ENCODE measurements at places on chromosomes 5 and 9. TPM values are rescaled to one million over a fixed set of nuclear protein-coding genes. Genes with fewer than 3 reads are reported as not detected.

- peaks cover 4% of the 10 kb centered on the region for H3K4me1 ChIP-seq
- DNase-seq: no peak
- H3K27me3 ChIP-seq: no peaks in the 10 kb centered on the region
Observed at GRCh38 chr5:666816-667498, 26.2 kb downstream of the TPPP start.

Gene FUT7
- total RNA-seq: not detected

Gene PCDHB10
- not detected for total RNA-seq

Gene GRXCR2
- not detected for total RNA-seq

Gene CMBL
- 121 TPM for total RNA-seq

DNA sequence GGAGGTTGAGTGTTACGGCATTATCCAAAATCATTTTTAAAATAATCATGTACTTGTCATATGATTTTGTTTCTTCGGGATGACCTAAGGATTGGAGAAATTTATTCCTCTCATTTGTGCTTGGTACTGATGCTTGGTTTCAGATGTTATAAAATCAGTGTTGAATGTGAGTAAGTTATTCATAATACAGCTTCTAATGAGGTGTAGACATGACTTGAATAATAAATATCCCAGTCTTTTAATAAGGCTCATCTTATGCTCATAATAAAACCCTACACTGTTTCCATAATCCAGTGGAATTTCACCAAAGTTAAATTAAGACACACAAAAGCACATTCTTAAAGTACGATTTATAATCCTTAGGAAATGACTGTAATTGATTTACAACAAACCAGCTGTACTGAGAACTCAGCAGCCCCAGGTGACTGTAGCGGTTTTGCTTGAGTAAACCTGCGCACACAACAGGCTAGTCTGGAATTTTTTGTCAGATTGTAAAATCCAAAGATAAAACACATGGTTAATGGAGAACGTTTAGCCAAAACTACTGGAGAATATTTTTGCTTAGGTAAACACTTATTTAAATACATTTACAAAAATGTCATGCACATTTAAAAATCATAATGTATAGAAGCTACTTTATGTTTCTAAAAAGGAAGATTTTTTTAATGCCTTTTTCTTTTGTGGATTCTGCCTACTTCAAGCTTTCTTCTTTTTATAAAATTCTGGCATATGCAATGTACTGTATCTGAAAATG, 609.8 kb upstream of the GRAMD2B start:
- no peak for DNase-seq
- H3K4me3 ChIP-seq: no peak overlapping the region
- H3K4me1 ChIP-seq: no peaks in the 10 kb centered on the region
- H3K27me3 ChIP-seq: no peaks in the 10 kb centered on the region

DNA sequence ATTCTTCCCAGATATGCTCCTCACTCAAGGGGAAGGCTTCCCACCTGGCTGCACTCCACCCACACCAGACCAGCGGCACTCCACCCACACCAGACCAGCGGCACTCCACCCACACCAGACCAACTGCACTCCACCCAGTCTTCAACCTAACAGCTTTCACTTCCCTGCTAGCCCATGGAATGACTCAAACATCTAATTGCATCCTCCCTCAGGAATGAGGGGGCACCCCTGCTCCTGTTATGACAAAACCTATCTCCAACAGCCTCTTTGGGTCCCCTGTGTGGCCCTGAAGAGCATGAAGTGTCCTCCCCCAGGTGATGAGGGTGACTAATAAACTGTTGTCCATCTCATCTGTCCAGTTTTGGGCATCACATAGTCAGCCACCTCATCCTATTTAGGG, 556.6 kb upstream of the TUSC1 start:
- H3K4me3 ChIP-seq: no peak overlapping the region
- H3K27me3 ChIP-seq: no peaks in the 10 kb centered on the region
- H3K36me3 ChIP-seq: no peaks in the 10 kb centered on the region
- no peak overlapping the region for H3K27ac ChIP-seq
- no peak for DNase-seq

Gene TSSK1B
- not detected for total RNA-seq

Gene IL5
- total RNA-seq: not detected
